ENCODE measurements at places on chromosomes 7 and 10. TPM values are rescaled to one million over a fixed set of nuclear protein-coding genes. Genes with fewer than 3 reads are reported as not detected.

Gene GJD4
- 0.19 TPM for polyA plus RNA-seq

Gene TSPAN15
- 25.8 TPM for polyA plus RNA-seq

Gene VPS41
- 89.2 TPM for polyA plus RNA-seq

Gene MYOF
- polyA plus RNA-seq, result 11.8 TPM

Gene CLRN3
- 0.18 TPM for polyA plus RNA-seq

Gene JMJD1C
- polyA plus RNA-seq, result 63.5 TPM

Gene TUBB8
- polyA plus RNA-seq, result 0.56 TPM

Gene SEMA3A
- polyA plus RNA-seq, result 11.7 TPM

Gene GTPBP4
- polyA plus RNA-seq, result 50.0 TPM

Gene AZGP1
- polyA plus RNA-seq, result 3.0 TPM

Gene MRLN
- 2.8 TPM for polyA plus RNA-seq

Measured in spinal cord (tissue), 10 donors.